ENCODE measurements at places on chromosomes 2 and 18.

DNA sequence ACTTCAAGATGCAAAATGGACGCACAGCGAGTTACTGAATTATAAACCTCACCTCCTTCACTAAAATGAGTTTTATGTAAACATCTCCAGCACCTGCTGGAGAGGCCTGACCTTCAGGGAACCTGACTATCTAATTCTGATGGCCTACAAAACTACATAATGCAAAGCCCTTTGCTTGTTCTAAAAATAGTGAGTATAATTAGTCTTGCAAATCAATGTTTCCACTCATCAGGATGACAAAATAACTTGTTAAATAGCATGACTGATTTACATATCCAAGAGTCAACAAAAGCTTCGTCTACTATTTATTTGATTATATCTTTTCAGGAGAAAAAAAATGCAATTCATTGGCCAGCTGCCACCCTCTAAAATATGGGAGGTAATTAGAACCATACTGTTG is 326.3 kb upstream of the MC4R start:
- DNase-seq, result no peak

- no peak for DNase-seq
Observed at GRCh38 chr18:74914052-74914591, 294.8 kb downstream of the PTGR3 start.

GRCh38 chr2:176109192-176109901 is 2.3 kb downstream of the HOXD11 start:
- no peak for DNase-seq

DNA sequence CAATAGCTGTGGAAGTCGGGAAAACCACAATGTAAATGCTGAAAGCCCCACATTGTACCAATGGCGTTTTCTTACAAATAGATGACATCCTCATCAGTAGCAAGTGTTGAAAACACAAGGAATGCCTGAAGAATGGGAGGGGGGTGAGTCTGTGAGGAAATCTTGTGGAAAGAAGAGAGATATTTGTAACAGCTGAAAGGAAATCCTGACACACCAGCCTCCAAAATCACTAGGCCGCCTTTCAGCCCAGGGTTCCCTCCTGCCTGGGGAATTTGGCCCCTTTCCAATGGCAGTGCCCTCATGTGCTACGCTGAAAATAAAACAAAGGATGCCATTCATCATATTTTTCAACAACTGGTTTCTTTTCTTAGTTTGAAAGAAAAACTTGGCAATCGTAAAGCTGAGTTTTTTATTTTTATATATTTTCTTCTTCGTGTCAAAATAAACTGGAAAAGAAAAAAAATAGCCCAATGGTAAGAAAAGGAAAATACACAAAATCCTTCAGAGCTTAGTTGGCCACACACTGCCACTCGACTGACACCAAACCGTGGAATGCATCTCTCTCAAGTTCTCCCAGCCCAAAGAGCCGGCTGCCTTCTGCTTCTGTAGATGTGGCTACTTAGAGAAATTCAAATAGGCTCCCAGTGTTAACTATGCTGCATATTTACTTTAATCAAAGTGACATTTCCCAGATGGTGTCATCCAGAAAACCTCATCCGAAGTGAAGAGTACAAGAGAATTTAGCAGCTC is 52.0 kb downstream of the FTCDNL1 start:
- DNase-seq, result no peak

- DNase-seq, result no peak
Observed at GRCh38 chr2:237515621-237516275, 28.7 kb downstream of the MLPH start.

DNA sequence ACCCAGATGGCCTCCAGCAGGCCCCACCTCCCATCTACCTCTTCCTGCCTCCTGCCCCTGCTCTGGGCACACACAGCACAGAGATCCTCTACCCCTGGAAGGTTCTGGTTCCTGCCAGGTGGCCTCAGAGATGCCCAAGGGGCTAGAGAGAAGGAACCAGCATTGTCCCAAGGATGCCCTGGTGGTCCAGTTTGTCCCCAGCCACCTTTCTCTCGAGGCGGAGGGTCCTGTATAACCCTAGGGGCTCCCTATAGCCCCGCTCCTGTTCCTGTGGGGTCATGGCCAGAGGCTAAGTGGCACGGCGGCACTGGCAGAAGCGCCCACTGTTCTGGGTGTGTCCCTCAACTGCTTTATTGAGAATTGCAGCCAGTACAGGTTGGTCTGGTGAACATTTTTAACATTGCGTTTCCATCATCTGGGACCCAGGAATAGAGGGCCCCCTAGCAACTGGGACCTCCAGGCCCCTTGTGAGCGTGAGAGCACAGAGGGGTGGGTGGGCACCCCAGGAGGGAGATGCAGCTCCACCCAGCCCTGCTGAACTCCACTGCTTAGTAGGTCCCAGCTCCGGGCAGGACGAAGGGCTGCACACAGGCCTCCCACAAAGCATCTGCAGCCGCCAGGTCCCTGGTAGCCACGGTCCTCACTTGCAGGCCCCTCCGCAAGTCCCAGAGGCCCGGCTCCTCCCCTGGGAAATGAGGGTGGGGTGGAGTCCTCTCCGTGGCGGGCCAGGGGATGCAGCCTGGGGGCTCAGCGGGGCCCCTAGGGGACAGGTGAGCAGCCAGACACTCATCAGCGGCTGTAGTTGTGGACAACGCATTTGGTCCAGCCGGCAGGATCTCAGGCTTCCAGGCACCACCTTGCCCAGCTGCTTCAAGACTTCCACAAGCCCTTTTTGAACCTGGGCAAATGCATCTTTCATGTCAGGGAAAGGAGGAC is 33.1 kb downstream of the GPC1 start:
- DNase-seq, result no peak

DNA sequence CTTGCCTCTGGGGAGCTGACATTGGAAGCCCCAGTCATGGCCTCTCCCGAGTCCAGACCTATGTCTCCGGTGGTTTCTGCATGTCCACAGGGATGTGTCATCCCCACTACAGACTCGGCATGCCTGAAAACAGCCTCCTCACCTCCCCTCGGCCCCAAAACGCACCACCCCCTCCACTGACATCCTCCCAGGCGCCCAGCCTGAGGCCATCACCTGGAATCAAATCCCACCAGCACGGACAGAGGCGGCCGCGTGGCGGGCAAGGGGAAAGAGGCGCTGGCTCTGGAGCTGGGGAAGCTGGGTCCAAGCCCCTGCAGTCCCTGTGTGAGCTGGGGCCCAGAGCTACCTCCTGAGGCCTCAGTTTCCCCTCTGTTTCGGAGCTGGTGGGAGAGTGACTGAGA is 69.9 kb upstream of the SMAD7 start:
- DNase-seq, result no peak

DNA sequence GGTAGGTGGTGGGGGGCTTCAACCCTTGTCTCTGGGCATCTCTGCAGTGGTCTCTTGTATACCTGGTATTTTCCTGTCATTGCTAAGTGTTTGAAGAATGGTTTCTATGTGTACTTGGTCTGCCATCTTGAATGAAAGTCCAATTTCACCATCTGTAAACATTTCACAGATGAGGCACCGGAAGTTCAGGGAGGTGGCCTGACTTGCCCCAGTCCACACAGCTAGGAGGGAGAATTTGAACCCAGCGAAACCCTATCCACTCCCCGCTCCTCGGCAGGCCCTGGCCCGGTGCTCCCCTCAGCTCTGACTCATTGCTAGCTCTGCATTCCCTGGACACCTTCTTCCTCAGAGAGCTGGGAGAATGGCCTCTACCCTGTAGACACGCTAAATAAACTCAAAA is 30.5 kb downstream of the ZAP70 start:
- DNase-seq, result no peak

DNA sequence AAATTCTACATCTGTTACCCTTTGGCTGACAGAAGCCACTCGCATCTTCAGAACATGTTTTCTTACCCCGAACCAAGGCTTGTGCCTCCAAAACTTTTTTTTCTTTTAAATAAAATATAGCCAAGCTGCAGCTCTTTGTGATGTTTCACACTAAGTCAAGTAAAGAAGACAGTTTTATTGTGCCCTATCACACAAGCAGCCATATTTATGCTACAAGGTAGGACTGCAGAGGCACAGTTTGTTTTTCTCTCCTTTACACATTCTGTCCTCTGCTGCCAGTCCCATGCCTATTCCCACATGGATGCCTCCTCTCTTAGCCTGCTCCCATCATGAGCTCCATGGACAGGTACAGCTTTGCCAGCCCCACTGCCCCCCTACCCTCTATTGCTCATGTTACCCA is 219.6 kb upstream of the THUMPD2 start:
- no peak for DNase-seq

- DNase-seq, result no peak
Observed at GRCh38 chr2:72956936-72957335, 39.6 kb downstream of the EMX1 start.

DNA sequence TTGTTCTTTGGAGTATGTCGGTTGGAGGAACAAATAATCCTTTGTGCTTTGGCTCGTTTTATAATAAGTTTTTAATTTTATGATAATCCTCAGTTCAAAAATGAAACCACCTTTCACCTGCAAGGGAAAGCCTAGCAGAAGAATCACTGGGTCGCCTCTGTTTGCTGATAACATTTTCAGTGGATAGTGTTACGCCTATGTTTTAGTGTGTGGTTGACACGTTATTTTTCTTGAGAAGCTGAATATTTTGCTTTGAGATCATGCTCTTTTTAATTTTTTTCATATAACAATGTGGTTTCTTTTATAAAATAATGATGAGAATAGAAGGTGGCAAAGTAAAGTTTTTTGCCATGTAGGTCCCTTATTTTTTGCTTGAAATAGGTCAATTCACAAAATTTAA is 172.7 kb upstream of the ZEB2 start:
- DNase-seq, result no peak

GRCh38 chr2:190628591-190629319 is 20.1 kb upstream of the NAB1 start:
- no peak for DNase-seq

DNA sequence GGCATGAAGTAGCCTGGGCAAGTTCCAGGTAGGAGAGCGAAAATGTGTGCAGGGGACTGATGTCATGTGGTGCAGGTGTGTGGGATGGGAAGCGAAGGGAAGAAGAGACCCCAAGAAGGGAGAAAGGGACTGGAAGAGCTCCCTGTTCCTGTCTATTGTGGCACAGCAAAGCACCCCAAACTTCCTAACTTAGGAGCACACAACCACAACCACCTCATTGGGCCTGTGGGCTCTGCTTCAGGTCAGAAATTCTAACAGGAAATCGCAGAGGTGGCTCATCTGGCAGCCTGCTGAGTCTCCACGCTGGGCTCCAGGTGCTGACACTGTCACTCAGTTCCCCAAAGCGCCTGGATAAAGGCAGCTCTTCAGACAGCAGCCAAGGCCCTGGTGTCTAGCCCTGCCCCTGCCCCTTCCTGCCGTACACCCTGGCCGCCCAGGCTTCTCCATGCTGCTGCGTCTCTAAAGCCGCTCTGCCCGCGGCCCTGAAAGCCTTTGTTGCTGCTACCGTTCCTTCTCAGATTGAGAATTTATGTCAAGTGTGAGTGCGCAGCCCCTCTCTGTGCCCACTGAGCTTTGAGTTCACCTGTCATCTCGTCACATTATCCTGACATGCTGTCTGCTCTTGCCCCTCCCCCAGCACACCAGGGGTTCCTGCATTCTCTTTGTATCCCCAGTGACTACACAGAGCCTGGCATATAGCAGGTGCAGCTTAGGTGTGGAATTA is 140.2 kb upstream of the BCL2L11 start:
- DNase-seq, result no peak

GRCh38 chr2:100571668-100572067 is 8.9 kb downstream of the PDCL3 start:
- no peak for DNase-seq

- DNase-seq, result no peak
Observed at GRCh38 chr2:86485103-86485502, 43.9 kb downstream of the KDM3A start.

DNA sequence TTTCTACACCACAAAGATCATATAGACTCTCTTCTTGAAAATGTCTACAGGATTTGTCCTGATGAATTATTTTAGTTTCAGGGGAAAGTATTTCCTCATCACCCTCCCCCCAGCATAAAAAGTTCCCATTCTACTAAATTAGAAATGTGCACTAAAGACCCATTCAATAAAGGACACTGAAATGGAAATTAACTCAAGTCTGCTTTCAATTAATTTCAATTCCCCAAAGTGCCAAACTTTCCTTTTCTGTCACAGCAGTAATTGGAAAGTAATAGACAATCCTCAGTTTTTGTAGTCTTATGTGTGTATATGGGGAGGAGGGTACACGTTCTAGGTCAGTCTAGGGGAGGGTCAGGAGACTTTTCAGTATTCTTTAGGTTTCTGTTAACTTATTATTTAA is 21.5 kb downstream of the ARHGEF33 start:
- DNase-seq, result no peak

- no peak for DNase-seq
Observed at GRCh38 chr2:233379441-233379840, 25.1 kb downstream of the DGKD start.

DNA sequence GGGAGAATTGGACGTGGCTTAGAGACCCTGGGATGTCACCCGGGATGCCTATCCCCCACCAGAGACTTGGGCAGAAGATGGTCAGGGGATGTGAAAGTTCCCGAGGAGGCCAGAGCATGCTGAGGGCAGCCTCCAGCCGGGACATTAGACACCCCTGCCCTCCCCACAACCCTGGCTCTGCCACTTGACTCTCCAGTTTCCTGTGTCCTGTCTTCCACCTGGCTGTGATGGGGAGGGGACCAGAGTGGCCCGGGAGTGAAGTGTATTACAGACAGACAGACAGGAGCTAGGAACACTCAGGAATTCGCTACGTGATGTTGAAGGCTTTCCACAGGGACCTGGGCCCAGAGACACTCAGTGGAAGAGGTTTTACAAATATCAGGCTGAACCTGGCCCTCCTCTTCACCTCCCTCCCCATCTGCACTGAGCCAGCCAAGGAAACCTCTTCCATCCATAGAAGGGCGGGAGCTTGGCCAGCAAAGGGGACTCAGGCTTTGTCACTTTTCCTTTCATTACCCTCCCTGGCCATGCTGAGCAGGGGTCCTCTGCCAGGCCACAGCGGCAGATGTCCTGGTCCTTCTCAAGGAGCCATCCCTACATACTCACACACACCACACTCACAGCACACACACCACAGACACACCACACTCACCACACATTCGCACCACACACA is 60.7 kb downstream of the SDC1 start:
- DNase-seq, result no peak

- no peak for DNase-seq
Observed at GRCh38 chr18:59707306-59707705, 10.1 kb upstream of the CCBE1 start.

- DNase-seq, result no peak
Observed at GRCh38 chr2:37737507-37737906, 66.1 kb upstream of the CDC42EP3 start.

GRCh38 chr18:9401176-9401575 is 66.6 kb downstream of the TWSG1 start:
- DNase-seq, result no peak

DNA sequence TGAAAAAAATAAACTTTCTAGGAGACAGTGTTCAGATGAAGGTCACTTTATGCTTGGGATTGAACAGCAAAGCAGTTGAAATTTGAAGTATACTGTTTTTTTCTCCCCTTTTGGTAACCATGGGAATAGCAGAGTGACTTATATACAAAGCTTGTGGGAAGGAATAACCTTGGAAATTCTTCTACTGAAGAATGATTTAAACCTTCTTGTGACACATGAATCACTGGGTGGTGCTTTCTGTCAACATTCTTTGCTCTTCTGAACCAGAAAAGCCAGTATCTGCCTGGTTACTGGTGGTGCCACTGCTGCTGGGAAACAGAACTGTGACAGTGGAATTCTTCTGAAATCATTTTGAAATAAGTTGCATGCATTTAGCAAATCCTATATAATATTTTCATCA is 39.4 kb upstream of the RND3 start:
- DNase-seq, result no peak

GRCh38 chr2:238796223-238796885 is 51.5 kb upstream of the TWIST2 start:
- DNase-seq, result no peak
